ENCODE measurements at places on chromosomes 5 and 9.

DNA sequence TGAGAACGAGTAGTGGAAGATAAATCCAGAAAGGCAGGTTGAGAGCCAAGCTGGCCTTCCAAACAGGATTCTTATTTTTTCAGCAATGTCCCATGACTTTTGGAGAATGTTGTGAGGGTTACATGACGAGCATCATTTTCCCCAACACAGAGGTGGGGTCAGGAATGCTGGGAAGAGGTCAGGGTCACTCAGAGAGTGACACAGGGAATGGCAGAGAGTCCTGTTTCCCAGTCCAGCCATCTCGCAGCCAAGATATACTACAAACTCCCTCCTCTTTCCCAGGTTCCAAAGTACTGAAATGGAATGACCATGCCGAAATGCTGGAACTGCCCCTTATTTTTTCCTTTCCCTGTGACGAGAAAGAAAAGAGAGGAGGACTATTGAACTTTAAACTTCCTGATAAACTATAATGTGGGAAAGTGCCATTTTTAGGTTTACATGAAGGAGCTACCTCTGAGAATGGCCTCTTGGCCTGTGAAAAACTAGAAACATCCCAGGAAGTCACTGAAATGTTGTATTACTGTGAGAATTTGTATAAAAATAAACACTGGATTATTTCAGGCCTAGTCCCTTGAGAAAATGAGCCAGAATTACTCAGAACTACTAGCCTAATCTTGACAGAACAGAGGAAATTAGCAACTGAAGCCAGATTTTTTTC is 420.4 kb downstream of the CETN3 start:
- no peak overlapping the region for H3K4me3 ChIP-seq
- no peaks in the 10 kb centered on the region for H3K36me3 ChIP-seq
- no peak for DNase-seq
- peak overlapping the region; percentile 23 for H3K27ac ChIP-seq
- H3K4me1 ChIP-seq, result no peaks in the 10 kb centered on the region

- H3K4me1 ChIP-seq, result no peaks in the 10 kb centered on the region
- H3K27me3 ChIP-seq, result no peaks in the 10 kb centered on the region
- no peak overlapping the region for H3K27ac ChIP-seq
- no peaks in the 10 kb centered on the region for H3K36me3 ChIP-seq
- no peak for DNase-seq
Measured at GRCh38 chr9:12773562-12773961, 1.3 kb upstream of the LURAP1L start.

DNA sequence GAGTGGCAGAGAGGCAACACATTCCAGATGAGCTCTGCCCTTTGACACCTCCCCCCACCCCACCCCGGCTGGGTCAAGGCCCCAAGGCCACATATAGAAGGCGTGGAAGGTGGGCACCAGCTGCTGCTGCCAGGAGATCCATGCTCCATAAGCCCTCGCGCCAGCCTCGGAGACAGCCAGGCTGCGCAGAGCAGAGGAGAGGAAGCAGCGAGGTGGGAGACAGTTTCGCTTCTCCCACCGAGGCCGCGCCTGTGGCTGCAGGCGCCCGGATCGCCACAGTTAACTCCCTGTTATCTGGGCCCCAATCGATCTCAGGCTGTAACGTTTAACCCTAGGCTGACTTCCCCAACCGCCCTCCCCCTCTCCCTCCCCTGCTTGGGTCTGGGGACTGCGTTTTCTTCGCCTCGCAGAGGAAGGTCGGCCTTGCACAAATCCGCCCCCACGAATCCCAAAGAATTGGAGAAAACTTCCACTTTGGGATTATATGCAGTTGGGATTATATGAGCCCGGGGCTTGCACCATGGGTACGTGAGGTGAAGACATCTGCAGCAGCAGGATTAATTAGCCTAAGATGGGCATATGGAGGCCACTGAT is 1.1 kb upstream of the CXXC5 start:
- no peak for DNase-seq
- H3K4me1 ChIP-seq, result peaks cover 45% of the 10 kb centered on the region
- H3K27me3 ChIP-seq, result no peaks in the 10 kb centered on the region

GRCh38 chr5:98927989-98928872 is 576 bp downstream of the CHD1 start:
- peak overlapping the region; percentile 100 for H3K27ac ChIP-seq
- peak overlapping the region; percentile 83 for H3K4me3 ChIP-seq
- no peaks in the 10 kb centered on the region for H3K36me3 ChIP-seq
- peak; percentile 89 for DNase-seq
- H3K4me1 ChIP-seq, result peaks cover 2% of the 10 kb centered on the region

DNA sequence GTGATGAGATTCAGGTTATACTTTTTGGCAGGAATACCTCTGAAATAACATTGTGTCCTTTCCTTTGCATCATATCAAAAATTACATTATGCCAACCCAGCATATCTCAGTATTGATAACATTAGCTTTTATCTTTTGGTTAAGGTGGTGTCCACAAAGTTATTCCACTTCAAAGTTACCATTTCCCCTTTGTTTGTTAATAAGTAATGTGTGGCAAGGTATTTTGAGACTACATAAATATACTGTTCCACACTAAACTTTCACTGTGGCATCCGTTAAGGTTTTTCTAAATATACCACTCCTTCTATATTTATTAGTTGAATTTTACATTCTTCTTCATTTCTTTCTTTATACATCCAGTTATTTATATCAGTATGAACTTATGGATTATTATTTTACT is 14.1 kb upstream of the ARHGEF37 start:
- no peaks in the 10 kb centered on the region for H3K36me3 ChIP-seq
- peaks cover 2% of the 10 kb centered on the region for H3K4me1 ChIP-seq
- no peaks in the 10 kb centered on the region for H3K27me3 ChIP-seq

- H3K4me3 ChIP-seq, result no peak overlapping the region
- no peak overlapping the region for H3K27ac ChIP-seq
- DNase-seq, result no peak
Measured at GRCh38 chr9:134655101-134655500, 13.5 kb downstream of the COL5A1 start.

- H3K27ac ChIP-seq, result no peak overlapping the region
- H3K27me3 ChIP-seq, result no peaks in the 10 kb centered on the region
- DNase-seq, result no peak
- H3K4me3 ChIP-seq, result no peak overlapping the region
- H3K36me3 ChIP-seq, result peaks cover 8% of the 10 kb centered on the region
Measured at GRCh38 chr5:74762599-74762998, 4.3 kb downstream of the GFM2 start.

- no peaks in the 10 kb centered on the region for H3K27me3 ChIP-seq
- no peak for DNase-seq
Measured at GRCh38 chr5:85304524-85304923, 919.8 kb upstream of the EDIL3 start.

- H3K27ac ChIP-seq, result no peak overlapping the region
- no peaks in the 10 kb centered on the region for H3K27me3 ChIP-seq
- H3K4me1 ChIP-seq, result no peaks in the 10 kb centered on the region
- no peak overlapping the region for H3K4me3 ChIP-seq
Measured at GRCh38 chr5:169950333-169950732, 30.0 kb downstream of the INSYN2B start.

DNA sequence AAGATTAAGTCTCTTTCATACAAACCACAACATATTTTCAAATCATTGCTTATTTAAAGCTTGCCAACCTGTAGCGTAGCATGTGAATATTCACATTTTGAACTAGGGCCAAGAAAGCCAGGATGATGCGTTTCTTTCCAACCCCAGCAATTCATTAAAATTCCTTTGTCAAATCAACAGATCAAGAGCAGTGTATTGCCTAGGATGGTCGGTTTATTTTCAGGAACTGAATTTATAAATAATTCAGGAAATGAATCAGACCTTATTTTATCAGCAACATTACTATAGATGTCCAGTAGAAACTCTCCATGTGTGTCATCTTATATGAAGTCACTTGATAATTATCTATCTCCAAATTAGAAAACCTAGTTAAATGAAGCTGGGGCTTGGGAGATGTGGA is 13.2 kb upstream of the AUH start:
- no peaks in the 10 kb centered on the region for H3K27me3 ChIP-seq
- no peak overlapping the region for H3K4me3 ChIP-seq
- H3K4me1 ChIP-seq, result no peaks in the 10 kb centered on the region
- no peak for DNase-seq
- no peak overlapping the region for H3K27ac ChIP-seq

- H3K4me1 ChIP-seq, result no peaks in the 10 kb centered on the region
- H3K27me3 ChIP-seq, result no peaks in the 10 kb centered on the region
- peak; percentile 65 for DNase-seq
- no peak overlapping the region for H3K27ac ChIP-seq
Measured at GRCh38 chr9:106575823-106576222, 287.1 kb upstream of the ZNF462 start.

DNA sequence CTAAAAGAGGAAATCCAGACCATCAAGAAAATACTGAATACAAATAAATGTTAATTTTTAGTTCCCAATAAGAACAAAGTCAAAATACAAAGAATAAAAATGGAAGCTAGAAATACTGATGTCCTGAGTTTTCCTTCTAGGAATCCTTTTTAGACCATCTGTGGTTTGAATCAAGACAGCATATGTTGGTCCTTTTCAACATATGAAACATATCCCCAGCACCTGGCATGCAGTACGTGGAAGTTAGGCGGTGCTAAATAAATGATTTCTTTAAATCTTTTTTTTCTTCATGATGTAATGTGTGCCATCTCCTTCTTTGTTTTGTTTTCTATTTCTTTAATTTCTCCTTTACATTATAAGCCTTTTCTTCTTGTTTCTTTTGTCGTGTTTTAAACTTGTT is 34.0 kb downstream of the KIAA1958 start:
- H3K4me3 ChIP-seq, result no peak overlapping the region
- H3K4me1 ChIP-seq, result no peaks in the 10 kb centered on the region
- DNase-seq, result no peak
- H3K27me3 ChIP-seq, result no peaks in the 10 kb centered on the region
- H3K27ac ChIP-seq, result no peak overlapping the region

- H3K27me3 ChIP-seq, result no peaks in the 10 kb centered on the region
- no peaks in the 10 kb centered on the region for H3K36me3 ChIP-seq
- no peak overlapping the region for H3K27ac ChIP-seq
- no peak overlapping the region for H3K4me3 ChIP-seq
- H3K4me1 ChIP-seq, result no peaks in the 10 kb centered on the region
- DNase-seq, result no peak
Measured at GRCh38 chr9:85723215-85723614, 18.5 kb downstream of the AGTPBP1 start.

- H3K36me3 ChIP-seq, result no peaks in the 10 kb centered on the region
- no peak overlapping the region for H3K4me3 ChIP-seq
- no peaks in the 10 kb centered on the region for H3K27me3 ChIP-seq
- no peaks in the 10 kb centered on the region for H3K4me1 ChIP-seq
- no peak for DNase-seq
Measured at GRCh38 chr9:134285215-134285845, 40.9 kb upstream of the RXRA start.

DNA sequence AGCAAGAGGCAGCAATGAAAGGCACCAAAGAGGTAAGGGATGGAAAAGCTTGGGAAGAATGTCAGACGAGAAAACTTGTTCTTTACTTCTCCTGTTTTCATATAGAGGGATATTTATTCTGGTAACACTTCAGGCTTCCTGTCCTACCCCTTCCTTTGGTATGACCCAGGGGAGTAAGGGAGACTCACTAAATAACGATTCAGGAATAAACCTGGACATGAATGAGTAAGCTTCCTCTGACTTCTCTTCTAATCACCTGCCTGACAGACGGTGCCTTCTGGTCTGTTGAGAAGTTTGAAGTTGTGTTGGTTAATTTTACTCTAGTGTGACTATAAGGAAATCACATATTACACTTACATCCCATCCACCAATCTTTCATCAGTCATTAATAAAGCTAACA is 461.2 kb downstream of the CDH12 start:
- no peaks in the 10 kb centered on the region for H3K4me1 ChIP-seq
- no peak overlapping the region for H3K27ac ChIP-seq
- no peaks in the 10 kb centered on the region for H3K27me3 ChIP-seq
- H3K36me3 ChIP-seq, result no peaks in the 10 kb centered on the region

- no peaks in the 10 kb centered on the region for H3K36me3 ChIP-seq
- H3K27me3 ChIP-seq, result no peaks in the 10 kb centered on the region
- DNase-seq, result peak; percentile 1
- no peak overlapping the region for H3K4me3 ChIP-seq
- no peaks in the 10 kb centered on the region for H3K4me1 ChIP-seq
Measured at GRCh38 chr9:30476826-30477225, 1907.6 kb upstream of the ACO1 start.

- H3K36me3 ChIP-seq, result no peaks in the 10 kb centered on the region
- no peak for DNase-seq
- no peaks in the 10 kb centered on the region for H3K4me1 ChIP-seq
Measured at GRCh38 chr5:160773646-160774410, 78.2 kb downstream of the ATP10B start.

GRCh38 chr5:56467176-56467717 is 234.1 kb upstream of the ANKRD55 start:
- H3K4me1 ChIP-seq, result peaks cover 14% of the 10 kb centered on the region
- H3K27me3 ChIP-seq, result no peaks in the 10 kb centered on the region
- H3K4me3 ChIP-seq, result no peak overlapping the region
- DNase-seq, result no peak
- H3K27ac ChIP-seq, result no peak overlapping the region

DNA sequence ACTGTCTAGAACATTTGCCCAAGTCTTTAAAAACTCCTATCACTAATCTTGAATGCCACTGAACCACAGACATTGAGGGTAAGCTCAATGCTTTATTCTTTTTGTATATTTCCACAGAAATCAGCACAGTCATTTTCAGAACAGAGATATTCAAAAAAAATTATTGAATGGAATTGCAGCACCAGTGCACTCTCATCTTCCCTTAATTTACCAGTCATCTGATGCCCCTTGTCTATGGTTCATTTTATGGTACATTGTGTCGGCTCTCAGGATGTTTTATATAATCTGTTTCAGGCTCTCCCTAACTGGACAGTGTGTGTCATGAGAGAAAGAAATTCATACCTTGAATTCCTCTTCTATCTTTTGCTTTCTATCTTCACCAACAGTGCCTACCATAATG is 158.4 kb upstream of the NR4A3 start:
- H3K4me1 ChIP-seq, result no peaks in the 10 kb centered on the region
- H3K27me3 ChIP-seq, result no peaks in the 10 kb centered on the region
- no peaks in the 10 kb centered on the region for H3K36me3 ChIP-seq
- no peak overlapping the region for H3K4me3 ChIP-seq

GRCh38 chr9:135010921-135011320 is 76.5 kb upstream of the OLFM1 start:
- no peak overlapping the region for H3K4me3 ChIP-seq
- no peaks in the 10 kb centered on the region for H3K36me3 ChIP-seq
- no peak for DNase-seq
- no peak overlapping the region for H3K27ac ChIP-seq

GRCh38 chr5:176173647-176174046 is 64.6 kb upstream of the SIMC1 start:
- H3K4me1 ChIP-seq, result no peaks in the 10 kb centered on the region
- DNase-seq, result no peak
- H3K36me3 ChIP-seq, result no peaks in the 10 kb centered on the region
- H3K27ac ChIP-seq, result no peak overlapping the region

GRCh38 chr5:143208781-143209510 is 194.5 kb downstream of the NR3C1 start:
- no peak overlapping the region for H3K27ac ChIP-seq
- DNase-seq, result no peak
- no peak overlapping the region for H3K4me3 ChIP-seq
- H3K4me1 ChIP-seq, result peaks cover 8% of the 10 kb centered on the region

DNA sequence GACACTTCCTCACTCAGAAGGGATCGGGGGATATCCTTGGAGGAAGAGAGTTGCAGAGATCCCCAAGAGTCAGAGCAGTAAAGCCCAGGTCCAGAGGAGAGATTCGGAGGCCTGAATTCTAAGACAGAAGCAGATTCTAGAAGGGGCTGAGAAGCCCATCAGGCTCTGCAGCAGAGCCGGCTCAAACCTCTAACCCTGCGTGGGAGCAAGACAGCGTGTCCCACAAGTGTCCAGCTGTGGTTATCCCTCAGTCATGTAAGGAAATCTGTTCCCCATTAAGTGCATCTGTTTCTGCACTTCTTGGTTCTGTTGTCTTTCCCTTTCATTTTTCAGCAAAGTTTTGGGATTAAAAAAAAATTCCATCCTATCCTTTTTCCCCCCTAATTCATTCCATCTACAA is 4.8 kb upstream of the DIAPH1 start:
- no peak overlapping the region for H3K4me3 ChIP-seq
- no peak overlapping the region for H3K27ac ChIP-seq
- peaks cover 26% of the 10 kb centered on the region for H3K36me3 ChIP-seq

Measured in kidney (tissue), 22 donors.